Fibroblast of villous mesenchyme (primary cell): ENCODE measurements at places on chromosomes 7 and 10. TPM values are rescaled to one million over a fixed set of nuclear protein-coding genes. Genes with fewer than 3 reads are reported as not detected.

DNA sequence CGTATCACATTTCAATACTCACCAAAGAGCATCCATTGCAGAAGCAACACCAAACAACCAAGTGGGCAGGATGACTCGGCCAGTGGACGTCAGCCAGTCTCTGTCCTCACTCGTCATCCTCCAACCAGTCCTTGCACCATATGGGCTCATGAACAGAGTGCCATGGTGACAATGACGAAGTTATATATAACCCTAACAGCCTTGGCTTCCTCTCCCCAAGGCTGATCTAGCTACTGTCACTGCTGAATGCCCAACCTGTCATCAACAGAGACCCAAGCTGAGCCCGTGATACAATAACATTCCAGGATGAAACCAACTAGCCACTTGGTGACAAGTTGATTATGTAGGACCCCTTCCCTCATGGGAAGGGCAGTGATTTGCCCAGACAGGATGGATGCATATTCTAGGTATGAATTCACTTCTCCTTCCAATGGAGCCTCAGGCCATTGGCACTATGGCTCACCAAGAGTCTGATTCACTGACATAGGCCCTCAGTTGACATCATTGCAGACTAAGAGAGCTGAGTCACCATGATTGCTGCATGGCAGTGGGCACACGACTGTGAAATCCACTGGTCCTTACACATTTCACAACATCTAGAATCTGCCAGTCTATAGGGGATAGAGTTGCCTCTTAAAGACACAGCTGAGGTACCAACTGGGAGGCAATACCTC is 26.3 kb upstream of the PPIF start:
- DNase-seq, result peak; percentile 64

Gene CCL24
- total RNA-seq, result not detected in 2 replicates

DNA sequence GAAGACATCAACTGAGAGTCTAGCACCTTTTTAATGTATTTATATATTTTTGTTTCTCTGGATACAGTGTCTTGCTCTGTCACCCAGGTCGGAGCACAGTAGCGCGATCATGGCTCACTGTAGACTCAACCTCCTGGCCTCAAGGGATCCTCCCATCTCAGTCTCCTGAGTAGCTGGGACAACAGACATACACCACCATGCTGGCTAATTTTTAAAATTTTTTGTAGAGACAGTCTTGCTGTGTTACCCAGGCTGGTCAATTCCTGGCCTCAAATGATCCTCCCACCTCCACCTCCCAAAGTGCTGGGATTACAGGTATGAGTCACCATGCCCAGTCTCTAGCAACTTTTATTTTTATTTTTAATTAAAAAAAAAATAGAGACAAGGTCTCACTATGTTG is 51.4 kb upstream of the ANLN start:
- DNase-seq, result no peak

Gene CCDC7
- total RNA-seq, result 9.3 and 20.3 TPM in 2 replicates

Gene WEE2
- 0.32 TPM in 1 of 2 replicates, not detected in the other for total RNA-seq

DNA sequence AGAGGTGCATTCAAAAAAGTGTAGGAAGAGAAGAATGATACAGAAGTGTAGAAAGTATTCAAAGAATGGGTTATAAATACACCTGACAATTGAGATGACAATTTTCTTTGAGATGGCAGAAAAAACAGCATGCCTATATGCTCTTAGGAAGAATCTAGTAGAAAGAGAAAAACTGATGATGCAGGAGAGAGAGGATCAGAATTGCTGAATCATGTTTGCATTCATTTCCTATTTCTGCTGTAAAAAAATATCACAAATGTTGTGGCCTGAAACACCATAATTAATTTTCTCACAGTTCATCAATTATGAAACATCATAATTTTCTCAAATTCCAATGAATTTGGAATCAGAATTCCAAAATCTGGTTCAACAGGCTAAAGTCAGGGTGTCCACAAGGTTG is 9.8 kb upstream of the AKR1C1 start:
- DNase-seq, result no peak

Gene CYP2E1
- total RNA-seq, result 1.3 and 1.6 TPM in 2 replicates

GRCh38 chr7:727104-727805 is at the start of gene PRKAR1B:
Gene PRKAR1B, minus strand, starts transcription at chr7:727281. Its CDS starts 15,776 bp downstream, at chr7:711505.
- DNase-seq, result no peak

Gene FEZF1
- not detected in 2 replicates for total RNA-seq

DNA sequence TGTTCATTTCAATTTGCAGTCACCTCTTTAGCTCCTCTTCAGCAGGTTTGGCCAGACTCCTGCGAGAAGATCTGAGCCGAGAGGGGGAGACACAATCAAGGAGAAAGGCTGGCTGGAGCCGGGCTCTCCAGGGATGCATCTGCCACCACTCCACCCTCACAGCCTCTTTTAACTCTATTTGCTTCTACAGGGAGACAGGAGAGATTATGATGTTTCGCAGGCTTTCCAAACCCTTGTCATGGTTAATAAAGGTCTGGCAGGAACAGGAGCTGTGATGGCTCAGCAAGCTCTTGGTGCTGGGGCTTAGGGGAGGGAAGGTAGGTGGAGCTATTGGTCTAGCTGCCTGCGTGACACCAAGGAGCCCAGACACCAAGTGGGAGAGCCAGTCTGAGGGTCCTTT is 448.1 kb upstream of the PODXL start:
- DNase-seq, result peak; percentile 5

DNA sequence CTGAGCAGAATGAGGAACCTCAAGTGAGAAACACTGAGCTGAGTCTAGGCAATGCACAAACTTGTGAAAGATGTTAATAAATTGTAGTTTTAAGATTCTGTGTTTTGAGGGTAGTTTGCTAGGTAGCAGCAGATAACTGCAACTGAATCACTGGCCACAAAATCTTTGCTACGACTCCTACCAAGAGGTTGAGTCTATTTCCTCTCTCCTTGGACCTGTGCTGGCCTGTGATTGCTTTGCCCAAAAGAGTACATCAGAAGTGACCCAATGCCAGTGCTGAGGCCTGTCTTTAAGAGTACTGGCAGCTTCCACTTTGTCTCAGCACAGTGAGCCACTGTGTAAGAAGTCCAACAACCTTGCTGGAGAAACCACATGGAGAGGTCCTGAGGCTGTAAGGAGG is 11.9 kb upstream of the TSPAN13 start:
- no peak for DNase-seq

GRCh38 chr10:9342885-9343570 is 1288.5 kb downstream of the GATA3 start:
- peak; percentile 47 for DNase-seq

GRCh38 chr7:30796105-30796869 is 25.1 kb downstream of the MINDY4 start:
- DNase-seq, result peak; percentile 84

DNA sequence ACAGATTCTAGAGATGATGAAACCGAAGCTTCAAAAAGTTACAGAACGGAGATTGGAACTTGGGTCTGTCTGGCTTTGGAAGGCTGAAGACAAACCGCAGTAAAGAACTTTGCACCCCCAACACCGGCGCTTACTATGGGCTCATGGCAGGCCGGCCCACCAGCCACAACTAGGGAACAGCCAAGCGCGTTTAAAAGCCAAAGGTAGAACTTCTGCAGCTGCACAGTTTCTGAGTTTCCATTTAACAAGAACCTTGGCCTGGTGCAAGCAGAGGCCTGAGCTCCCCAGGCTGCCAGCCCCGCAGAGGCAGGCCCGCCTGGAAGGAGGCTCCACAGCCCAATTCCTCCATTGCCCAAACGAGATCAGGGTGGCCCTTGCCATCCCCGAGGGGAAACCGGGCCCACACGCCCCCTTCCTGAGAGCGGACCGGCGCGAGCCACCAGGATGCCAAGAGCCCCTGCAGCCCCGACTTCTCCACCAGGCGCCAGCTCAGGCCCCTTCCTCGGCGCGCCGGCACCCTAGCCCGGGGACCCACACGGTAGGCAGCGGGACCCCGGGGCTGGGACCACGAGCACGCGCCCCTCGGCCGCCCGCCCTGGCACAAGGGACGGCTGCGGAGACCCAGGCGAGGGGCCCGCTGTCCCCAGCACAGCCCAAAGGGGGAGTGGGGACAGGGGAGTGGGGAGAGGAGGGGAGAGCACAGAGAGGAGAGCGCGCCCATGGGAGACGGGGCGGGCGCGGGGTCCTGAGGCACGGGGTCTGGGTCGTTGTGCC is 566 bp downstream of the MAD1L1 start:
- DNase-seq, result peak; percentile 17

Gene SP8
- not detected in 2 replicates for total RNA-seq

- DNase-seq, result no peak
Observed at GRCh38 chr7:156492170-156492569, 148.4 kb upstream of the RNF32 start.

Gene GPR85
- 2.6 TPM in 2 replicates for total RNA-seq

DNA sequence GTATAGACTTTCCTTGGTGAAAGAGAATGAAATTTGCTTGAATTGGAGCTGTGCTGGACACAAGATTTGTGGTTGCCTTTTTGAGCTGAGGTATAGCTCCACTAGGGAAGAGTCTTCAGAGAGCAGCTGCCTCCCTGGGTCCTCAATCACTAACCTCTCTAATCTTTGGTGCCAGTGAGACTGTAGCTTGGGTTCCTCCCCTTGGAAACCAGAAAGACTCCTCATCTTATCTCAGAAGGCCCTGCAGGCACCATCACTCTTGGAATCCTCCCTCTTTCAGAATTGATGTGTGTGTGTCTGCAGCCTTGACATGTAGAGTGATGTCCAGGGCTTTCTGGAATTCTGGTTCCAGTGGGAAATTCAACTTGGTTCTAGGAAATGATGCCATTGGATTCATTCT is 426.5 kb downstream of the RPS24 start:
- DNase-seq, result no peak

Gene IL6
- 19.6 and 29.4 TPM in 2 replicates for total RNA-seq

- DNase-seq, result no peak
Observed at GRCh38 chr7:99005776-99006175, 127.4 kb downstream of the TRRAP start.

GRCh38 chr10:72265508-72265907 is 8.2 kb upstream of the DDIT4 start:
- no peak for DNase-seq

DNA sequence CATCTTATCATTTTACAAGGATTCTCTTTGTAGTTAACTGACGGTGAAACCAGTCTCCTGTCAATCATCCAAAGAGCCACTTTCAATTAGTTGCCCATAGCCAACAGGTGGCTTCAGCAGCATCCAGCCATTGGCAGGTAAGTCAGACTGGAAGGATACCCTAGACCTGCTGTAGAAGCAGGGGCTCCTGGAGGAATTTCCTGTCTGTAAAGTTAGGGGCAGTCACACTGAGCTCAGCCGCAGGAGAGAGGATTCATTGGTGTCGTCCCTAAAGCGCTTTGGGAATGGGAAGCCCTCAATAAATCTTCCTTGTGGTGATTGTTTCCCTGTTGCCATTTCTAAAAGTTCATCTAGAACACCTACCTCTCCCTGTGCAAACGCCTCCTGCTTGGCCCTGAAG is 140.4 kb downstream of the CELF2 start:
- DNase-seq, result no peak

DNA sequence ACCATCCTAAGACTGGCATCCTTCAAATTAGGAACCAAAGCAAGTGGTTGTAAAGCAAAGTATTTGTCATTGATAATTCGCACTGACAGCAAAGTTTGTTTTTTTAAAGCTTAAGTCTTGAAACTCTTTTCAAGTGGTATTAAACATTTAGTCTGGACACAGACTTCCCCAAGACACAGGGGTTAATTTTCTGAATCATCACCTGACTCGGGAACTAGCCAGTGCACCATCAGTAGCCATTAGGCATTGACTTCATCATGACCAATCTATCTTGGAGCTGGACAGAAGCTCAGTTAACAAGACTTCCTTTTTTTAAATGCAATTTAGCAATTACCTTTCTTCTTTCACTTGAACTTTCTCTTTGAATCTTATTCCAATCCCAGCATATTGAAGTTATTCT is 210.6 kb downstream of the ZNF365 start:
- peak; percentile 51 for DNase-seq

DNA sequence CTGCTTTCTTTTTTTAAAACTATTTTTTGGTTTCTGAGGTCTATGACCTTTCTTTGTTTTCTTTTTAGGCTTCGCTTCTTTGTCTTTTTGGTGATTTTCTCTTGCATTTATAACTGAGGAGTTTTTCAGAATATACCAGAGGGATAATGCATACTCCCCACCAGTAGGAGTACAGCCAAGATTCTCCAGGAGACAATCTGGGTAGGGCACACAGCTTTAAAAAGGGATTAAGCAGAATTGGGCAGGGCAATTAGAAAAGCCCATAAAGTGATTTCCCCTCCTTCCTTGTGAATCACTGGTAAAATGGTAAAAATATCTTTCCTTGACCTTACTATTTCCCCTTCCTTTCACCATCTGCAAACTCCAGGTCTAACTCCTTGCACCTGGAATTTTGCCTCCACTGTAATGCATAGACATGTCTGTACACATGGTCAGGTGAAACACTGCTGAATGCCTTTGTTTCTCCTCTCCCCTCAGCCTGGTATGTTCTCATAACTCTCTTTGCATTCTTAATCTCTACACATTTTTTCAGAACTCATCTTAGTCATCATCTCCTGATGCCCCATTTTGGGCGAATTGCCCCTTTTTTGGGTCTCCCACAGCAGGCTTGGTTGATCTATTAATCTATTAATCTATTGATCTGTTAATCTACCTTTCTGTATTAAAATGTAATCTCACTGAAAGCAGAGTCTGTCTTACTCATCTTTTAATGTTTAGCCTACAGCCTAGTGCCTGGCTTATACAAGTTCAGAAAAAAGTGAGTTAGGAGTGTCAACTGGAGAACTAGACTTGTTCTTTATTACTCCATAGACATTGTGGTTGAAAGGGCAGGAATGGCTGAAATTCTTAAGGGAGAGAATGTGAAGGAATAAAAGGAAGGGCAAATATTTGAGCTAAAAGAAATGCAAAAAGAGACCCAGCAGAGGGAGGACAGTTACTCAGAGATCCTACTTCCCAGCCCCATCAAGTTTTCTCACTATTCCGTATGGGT is 64.6 kb downstream of the MDFIC start:
- peak; percentile 25 for DNase-seq

- no peak for DNase-seq
Observed at GRCh38 chr7:108421720-108422331, 34.4 kb downstream of the NRCAM start.

- peak; percentile 10 for DNase-seq
Observed at GRCh38 chr10:49298671-49298982, 343 bp upstream of the C10orf71 start.

Gene ACTR3C
- total RNA-seq, result 7.4 and 13.4 TPM in 2 replicates

DNA sequence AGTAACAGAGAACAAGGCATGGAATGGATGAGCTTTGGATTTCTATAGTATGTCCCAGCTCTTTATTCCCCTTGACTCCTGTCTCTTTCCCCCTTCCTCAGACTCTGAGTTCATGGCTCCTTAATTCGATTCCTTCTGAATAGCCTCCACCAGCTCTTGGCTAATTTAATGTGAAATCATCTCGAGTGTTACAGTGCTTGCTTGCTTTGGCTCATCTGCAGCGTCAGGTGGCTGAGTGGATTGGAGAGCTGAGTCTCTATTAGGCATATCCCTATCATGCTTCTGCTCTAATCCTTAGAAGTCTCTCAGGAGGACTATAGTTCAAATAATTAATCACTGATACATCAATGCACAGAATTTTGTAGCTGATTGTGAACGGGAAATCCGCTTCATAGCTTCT is 134.6 kb downstream of the LRRC4 start:
- DNase-seq, result no peak

GRCh38 chr7:7264306-7265040 is 82.1 kb downstream of the C1GALT1 start:
- no peak for DNase-seq

- no peak for DNase-seq
Observed at GRCh38 chr10:47063858-47064257, 152.6 kb downstream of the PTPN20 start.

Gene TMEM184A
- total RNA-seq, result 0.64 and 0.86 TPM in 2 replicates
